AML-193 (cell line): ENCODE measurements at places on chromosomes 16 and 17.

DNA sequence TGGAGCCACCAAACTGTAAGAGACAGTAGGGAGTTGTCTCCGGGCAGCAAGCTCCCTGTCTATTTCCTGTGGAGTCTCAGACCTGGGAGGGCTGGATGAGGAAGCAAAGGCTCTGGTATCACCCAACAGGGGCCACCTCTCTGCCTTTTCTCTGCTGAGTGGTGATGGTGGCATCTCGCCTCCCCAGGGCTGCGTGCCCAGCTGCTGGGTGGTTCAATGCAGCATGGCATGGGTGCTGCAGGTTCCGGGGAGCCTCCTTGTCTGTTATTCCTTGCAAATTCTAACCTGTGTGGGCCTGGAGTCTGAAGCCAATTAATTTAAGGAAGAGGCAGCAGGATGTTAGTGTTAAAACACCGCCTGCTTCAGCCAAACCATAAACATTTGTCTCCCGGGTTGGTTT is 78.2 kb downstream of the CCDC182 start:
- DNase-seq, result no peak

DNA sequence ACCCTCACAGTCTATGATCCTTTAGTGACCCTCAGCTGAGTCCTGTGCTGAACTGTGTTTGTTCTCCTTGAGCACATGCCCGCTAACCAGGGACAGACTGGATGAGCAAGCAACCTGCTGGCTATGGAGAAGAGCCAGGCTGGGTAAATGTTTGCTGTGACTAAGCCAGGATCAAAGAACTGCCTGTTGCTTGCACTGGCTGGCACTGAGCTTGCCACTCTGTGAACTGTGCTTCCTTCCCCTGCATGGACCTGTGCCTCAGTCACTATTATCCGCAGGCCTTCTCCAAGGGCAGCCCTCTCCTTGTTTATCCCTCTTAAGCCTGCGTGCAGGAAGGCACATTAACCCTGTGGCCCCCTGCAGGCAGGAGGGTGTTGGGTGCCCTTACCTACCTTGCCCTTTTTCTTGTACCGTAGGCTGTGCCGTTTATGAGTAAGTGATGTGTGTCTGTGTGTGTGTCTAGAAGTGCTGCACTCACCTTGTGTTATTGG is 7.4 kb downstream of the PNPO start:
- DNase-seq, result no peak

DNA sequence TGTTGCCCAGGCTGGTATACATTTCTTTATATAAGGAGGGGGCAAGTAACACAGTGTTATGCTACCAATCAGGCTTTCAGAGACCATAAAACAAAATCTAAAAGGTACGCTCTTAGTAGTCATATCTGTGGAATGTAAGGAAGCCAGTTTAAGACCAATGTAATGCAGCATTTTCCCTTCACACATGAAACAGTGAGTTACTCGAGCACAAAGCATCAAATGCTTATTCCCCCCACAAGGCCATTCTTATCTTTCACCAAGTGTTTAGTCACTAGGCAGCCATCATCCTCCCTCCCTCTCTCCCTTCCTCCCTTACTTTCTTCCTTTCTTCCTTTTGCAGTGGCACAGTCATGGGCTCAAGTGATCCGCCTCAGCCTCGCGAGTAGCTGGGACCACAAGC is 12.8 kb downstream of the HMOX2 start:
- DNase-seq, result no peak

- no peak for DNase-seq
Measured at GRCh38 chr16:82695806-82696205, 69.0 kb downstream of the CDH13 start.

GRCh38 chr17:1736348-1737281 is 6.1 kb upstream of the SERPINF2 start:
- no peak for DNase-seq

DNA sequence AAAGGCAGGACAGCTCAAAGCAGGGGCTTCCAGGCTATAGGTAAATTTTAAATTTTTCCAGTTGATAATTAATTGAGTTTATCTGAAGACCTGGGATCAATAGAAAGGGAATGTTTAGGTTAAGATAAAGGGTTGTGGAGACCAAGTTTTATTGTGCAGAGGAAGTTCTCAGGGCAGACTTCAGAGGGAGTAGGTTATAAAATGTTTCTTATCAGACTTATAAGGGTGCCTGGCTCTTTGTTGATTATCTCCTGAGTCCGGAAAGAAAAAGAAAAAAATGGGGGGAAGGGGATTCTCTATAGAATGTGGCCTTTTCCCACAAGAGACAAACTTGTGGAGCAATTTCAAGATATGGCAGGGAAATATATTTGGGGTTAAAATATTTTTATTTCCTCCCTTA is 15.9 kb downstream of the SLC46A1 start:
- DNase-seq, result no peak

DNA sequence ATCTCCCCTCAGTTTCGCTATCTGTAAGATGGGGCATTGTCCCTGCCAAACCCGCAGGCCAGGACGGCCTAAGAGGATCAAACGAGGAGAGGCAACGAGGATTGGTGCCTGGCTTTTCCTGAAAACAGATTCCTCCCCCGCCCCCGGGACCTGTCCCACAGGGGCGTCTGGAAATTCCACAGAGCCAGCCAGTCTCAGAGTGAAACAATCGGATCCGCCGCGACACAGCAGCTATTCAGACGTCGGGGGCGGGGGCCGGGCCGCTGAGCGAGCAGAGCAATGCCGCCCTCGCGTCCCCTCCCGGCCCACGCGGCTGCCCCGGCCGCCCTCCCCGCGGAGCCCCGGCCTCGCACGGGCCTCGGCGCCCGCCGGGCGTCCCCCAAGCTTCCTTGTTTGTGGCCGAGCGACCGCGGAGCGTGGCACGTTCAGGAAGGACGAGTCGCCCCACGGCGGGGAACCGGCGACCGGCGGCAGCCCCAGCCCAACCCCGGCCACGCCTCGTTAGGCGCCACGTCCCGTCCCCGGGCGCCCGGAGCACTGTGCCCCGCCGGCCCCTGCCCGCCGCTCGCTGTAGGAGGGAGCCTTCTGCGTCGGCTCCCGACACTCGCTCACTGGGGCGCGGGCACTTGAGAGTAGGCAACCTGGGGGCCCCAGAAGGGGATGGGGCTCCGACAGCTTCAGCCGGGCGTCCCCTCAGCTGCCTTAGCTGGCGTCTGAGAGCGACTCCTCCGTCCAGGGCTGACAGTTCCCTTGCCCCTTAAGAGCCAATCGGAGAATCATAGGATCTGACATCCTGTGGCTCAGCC is 29.6 kb upstream of the PHOSPHO1 start:
- peak; percentile 66 for DNase-seq

- DNase-seq, result no peak
Measured at GRCh38 chr17:33680472-33680871, 387.4 kb upstream of the ASIC2 start.

- no peak for DNase-seq
Measured at GRCh38 chr17:7056386-7056785, 12.5 kb upstream of the SLC16A11 start.

- DNase-seq, result peak; percentile 79
Measured at GRCh38 chr17:77440560-77440981, 299.8 kb downstream of the SEC14L1 start.

GRCh38 chr17:76593384-76593826 is 7.7 kb upstream of the ST6GALNAC2 start:
- DNase-seq, result no peak

- no peak for DNase-seq
Measured at GRCh38 chr16:66189951-66190350, 176.5 kb upstream of the CDH5 start.

DNA sequence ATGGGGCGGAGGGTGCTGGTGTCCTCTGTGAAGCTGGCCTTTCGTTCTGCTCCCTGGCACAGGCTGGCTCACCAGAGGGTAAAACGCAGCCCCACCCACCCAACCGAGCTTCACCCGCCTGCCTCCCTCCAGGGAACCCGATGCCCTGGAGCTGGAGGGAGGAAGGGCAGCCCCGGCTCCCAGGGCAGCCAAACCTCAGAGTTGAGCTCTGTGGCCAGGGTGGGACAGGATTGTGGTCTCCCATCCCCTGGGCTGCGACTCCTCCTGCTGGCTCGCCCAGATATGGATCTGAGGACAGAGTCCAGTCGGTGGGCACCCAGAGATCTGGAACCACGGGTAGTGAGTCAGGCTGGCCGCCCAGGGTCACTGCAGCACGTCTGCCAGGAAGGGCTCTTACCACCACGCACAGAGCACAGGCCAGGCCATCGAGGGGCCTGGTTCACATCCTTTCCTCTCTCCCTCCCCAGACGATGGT is 42.6 kb upstream of the CHMP6 start:
- no peak for DNase-seq

DNA sequence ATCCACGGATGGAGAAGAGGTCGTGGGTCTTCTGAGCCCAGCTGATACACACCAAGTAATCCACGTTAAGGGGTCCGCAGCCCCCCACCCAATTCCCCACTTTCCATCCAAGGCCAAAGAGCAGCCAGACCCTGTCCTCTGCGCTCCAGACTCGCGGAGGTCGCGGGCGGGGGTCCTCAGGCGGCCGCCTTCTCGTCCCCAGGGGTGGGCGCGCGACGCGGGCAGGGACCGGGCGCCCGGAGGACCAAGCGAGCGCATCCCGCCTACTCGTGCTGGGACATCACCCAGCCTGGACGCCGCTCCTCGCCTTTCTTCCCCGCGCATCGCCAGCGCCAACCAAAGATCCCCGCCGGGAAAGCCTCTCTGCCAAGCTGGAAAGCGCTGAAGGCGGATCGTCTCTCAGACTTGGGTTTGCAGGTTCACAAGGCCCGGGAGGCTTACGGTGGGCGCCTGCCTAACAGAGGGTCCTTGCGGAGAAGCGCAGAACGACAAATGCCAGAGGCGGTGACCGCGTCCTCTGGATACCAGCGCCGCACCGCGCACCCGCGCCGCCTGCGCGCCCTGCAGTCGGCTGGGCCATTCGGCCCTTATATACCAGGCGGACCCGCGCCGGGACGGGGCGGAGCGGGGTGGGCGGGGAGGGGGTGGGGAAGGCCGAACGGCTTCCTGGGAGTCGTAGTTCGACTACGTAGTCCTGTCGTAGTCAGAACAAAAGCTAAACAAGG is 471.6 kb downstream of the SOX9 start:
- no peak for DNase-seq

DNA sequence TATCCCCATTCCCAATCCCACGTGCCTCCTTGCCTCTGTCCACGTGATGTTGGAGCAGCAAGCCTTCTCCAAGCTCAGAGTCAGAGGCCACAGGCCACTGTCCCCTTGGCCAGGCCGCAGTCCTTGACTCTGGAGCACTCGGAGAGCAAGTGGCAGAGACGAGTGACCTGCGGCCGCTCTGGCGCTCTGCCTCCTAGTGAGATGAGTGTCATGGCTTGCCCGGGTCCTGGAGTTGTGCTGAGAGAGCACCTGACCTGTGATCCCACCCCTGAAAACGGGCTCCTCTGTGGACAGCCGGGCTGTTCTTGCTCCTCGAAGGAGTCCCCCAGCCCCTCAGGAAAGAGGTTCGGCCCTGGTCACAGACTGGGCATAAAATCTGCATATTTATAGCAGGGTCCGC is 10.0 kb upstream of the FASN start:
- no peak for DNase-seq

DNA sequence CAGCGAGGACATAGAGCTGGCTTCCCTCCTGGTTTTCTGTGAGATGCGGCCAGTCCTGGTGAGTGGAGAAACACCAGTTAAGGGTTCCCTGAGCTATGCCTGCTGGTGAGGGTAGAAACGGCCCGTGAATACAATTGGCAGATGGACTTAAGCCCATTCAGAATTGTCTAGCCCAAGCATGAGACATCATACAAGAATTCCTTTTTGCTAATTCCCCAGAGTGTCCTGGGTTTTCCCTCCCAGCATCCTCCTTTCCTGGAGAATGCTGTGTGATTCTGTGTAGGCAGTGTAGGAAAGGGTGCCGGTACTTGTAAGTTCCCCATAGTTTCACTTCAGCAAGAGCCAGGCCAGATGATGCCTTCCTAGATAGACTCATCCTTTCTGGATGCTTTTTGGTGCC is 65.1 kb downstream of the SDR42E1 start:
- no peak for DNase-seq

GRCh38 chr17:30278032-30278431 is 13.7 kb downstream of the BLMH start:
- peak; percentile 62 for DNase-seq

- no peak for DNase-seq
Measured at GRCh38 chr17:51813140-51813783, 345.3 kb downstream of the CA10 start.

- no peak for DNase-seq
Measured at GRCh38 chr16:67242138-67242730, 5.0 kb downstream of the FHOD1 start.

GRCh38 chr17:76506408-76507345 is 5.5 kb upstream of the RHBDF2 start:
- DNase-seq, result peak; percentile 79

- no peak for DNase-seq
Measured at GRCh38 chr17:35973333-35974260, 7.7 kb downstream of the CCL16 start.

GRCh38 chr17:27616414-27616813 is 14.6 kb upstream of the LGALS9 start:
- no peak for DNase-seq

DNA sequence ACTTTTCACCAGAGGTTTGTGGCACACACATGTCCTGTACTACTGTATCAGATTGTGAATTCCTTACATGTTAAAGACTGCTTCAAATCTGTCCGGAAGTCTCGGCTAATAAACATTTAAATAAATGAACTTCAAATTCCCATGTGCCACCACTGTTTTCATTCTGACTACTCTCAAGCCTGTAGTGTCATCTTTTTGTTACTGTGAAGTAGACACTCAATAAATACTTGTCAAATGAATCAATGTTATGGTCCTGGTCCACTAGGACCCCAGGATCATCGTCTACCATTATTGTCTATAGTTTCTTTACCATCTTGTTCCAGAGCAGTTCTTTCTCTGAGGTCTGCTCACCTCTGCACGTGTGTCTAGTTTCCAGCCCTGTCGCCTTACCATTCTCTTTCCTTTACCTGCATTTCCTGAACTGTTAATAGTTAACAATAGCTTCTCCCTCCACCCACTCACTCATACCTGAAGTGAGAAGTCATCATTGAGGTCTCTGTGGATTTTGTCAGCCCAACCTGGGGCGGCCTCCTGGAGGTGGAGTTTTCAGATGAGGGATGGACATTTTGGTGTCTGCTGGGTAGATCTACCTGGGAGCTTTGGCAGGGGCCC is 333.0 kb downstream of the SEC14L1 start:
- DNase-seq, result no peak
